ENCODE measurements at places on chromosomes 6 and 20.

GRCh38 chr6:8215631-8216030 is 113.3 kb upstream of the EEF1E1 start:
- no peak for DNase-seq

GRCh38 chr6:45813943-45814342 is 201.7 kb downstream of the CLIC5 start:
- DNase-seq = no peak

DNA sequence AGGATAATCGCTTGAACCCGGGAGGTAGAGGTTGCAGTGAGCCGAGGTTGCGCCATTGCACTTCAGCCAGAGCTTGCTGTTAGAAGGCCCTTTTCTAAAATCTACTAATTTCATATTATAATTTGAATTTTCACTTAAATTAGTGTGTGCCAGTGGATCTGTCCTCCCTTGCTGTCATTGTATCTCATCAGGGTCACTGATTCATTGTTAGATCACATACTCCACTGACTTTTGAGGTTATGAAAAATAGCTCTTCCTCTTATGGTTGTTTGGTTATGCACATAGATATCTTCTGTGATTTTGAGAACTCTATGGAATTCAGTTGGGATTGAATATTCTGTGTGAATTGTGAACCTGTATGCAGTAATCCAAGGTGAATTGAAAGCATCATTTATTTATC is 53.1 kb upstream of the TULP4 start:
- DNase-seq = no peak

DNA sequence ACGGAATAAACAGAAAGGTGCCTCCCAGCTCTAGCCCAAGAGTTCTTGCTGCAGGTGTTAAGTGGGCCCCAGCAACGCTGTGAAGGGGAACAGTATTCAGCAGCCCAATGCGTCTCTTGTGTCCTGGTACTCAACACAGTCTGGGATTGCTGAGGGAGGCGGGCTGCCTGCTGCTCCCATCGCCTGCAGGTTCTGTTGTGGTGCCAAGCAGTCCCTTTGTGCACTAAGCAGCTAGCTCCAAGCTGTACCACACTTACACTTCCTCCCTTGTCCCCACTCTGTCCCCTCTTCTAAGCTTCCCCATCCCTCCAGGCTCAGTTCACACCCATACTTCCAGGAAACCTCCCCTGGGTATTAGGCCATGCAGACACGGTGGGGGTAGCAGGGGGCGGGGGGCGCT is 92.7 kb downstream of the AGPAT4 start:
- no peak for DNase-seq

DNA sequence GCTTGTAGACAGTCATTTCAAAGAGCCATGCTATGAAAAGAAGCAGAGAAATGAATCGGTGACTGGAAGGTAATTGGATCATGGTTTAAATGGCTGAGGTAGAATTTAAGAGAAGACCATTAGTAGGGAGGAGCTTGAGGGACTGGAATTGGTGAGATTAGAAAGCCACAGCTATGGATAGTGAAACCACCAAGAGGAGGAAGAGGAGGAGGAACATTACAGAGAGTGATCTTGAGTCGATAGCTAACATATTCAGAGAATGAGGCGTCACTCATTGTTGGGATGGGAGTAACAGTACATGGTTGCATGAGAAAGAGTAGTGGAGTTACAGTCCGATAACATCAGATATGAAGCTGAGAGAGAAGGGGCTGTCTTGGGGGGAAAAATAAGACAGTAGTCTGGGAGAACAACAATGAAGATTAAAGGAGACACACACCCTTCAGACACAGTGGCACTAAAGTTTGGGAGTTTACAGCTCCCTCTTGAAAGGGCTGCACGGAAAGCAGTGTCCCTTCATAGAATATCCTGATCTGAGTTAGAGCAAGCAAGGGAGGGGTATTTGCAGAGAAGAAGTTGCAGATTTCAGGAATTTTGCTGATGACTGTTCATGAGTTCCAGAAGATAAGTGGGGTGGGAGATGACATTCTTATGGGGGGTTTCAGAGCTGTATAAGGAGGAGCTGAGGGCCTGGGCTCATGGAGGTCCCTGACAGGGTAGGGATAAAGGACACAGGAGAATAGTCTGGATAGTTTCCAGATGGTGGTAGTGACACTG is 15.1 kb upstream of the LAMP5 start:
- no peak for DNase-seq

DNA sequence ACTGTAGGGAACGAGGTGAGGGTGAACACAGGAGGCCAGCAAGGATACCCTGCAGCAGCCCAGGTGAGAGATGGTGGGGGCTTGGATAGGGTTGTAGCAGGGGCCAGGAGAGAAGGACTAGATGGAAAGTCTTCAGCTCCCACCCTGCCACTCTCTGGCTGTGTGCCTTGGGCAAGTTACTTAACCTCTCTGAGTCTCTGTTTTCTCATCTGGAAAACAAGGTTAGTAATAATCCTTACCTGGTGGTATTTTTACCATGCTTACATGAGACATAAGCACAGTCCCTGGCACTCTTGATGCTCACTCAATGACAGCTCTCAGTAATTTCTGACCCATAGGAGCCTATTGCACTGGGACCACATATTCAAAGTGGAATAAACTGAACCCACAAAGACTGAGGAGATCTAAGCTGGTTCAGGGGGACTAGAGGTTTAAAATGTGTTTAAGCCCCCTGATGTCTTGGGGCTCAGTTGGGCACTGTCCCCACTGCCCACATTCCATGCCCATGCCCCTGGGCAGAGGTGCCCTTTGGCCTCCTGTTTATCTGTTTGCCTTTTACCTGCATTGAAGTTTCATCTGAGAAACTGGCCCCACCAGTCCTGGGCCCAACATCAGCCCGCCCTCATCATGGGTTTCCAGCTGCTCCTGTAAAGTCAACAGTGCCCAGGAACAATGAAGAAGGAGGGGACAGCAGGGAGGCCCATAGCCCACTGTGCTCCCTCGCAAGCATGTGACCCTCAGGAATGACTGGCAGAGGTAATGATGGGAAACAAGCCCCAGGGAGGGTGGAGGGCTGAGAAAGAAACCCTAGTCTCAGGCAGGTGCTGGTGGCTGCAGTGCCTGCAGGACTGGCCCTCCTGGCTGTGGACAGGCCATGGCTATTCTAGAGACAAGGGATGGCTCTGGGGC is 104.0 kb downstream of the VEGFA start:
- no peak for DNase-seq
